ENCODE measurements at places on chromosomes 13 and 19. TPM values are rescaled to one million over a fixed set of nuclear protein-coding genes. Genes with fewer than 3 reads are reported as not detected.

Gene FGF22
- total RNA-seq = not detected

Gene PAF1
- total RNA-seq = 31.9 TPM

Gene ADAT3
- total RNA-seq = 3.4 TPM

Gene SYNGR4
- total RNA-seq = 0.52 TPM

Gene ZNF536
- not detected for total RNA-seq

Gene KLF1
- total RNA-seq = 0.17 TPM

Gene GNG8
- total RNA-seq = 8.1 TPM

Measured in activated naive CD4-positive, alpha-beta T cell treated with anti-CD3 and anti-CD28 coated beads for 36 hours (primary cell).